ENCODE measurements at places on chromosomes 4 and X. TPM values are rescaled to one million over a fixed set of nuclear protein-coding genes. Genes with fewer than 3 reads are reported as not detected.

GRCh38 chrX:72477781-72478181 lies 94.9 kb downstream of the HDAC8 start:
- peak; percentile 47 for DNase-seq

DNA sequence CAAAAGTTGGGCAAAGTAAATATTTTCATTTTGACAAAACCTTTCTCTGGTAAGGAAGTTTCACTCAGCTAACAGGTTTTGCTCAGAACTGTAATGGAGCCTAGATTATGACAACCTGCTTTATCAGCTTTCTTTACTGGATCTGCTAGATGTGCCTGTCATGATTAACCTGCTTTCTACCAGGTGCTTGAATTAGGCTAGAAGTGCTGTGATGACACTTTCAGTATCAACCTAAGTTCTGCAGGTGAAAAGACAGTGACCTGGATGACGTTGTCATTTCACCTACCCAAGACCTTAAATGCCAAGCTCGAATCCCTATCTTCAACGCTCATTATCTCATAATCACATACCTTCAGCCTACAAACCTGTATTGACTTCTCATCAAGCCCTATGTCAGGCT lies 1.5 kb upstream of the FAAH2 start:
- no peak for DNase-seq

GRCh38 chr4:183478123-183478522 lies 26.7 kb upstream of the ING2 start:
- DNase-seq: no peak

SLC38A5 gene
- total RNA-seq: 4.2 TPM

ASB12 gene
- not detected for total RNA-seq

GCNA gene
- 2.6 TPM for total RNA-seq
